Natural killer cell (primary cell): ENCODE measurements at places on chromosomes 6 and 20.

- DNase-seq: no peak
Measured at GRCh38 chr6:2225422-2226392, 19.7 kb downstream of the GMDS start.

- no peak for DNase-seq
Measured at GRCh38 chr20:30598460-30599230, 658.8 kb upstream of the DEFB115 start.

GRCh38 chr6:64482631-64483030, 847.0 kb downstream of the PHF3 start:
- DNase-seq: no peak

- no peak for DNase-seq
Measured at GRCh38 chr6:72954716-72955115, 270.6 kb downstream of the KHDC1L start.

DNA sequence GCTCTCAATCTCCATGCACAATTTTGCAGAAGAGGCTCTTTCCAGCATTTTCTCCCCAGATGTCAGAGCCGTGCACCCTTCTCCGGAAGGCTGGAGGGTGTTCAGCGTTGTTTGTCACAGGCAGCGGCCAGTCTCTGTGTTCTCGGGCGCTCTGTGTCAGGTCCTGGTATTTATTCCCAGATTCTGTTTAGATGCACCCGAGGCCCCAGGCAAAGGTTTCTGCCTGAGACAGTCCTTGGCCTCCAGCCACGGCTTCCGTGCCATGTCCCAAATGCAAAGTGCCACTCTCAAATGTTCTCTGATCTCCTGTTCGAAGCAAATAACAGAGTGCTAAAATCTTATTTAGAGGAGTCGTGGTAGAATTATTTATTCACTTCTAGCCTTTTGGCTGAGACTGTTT, 140.3 kb upstream of the AGPAT4 start:
- no peak for DNase-seq
